Activated T-helper 1 cell treated with Interleukin-2 at 50 U/mL for 16 hours (primary cell): ENCODE measurements at places on chromosomes 12 and 14.

DNA sequence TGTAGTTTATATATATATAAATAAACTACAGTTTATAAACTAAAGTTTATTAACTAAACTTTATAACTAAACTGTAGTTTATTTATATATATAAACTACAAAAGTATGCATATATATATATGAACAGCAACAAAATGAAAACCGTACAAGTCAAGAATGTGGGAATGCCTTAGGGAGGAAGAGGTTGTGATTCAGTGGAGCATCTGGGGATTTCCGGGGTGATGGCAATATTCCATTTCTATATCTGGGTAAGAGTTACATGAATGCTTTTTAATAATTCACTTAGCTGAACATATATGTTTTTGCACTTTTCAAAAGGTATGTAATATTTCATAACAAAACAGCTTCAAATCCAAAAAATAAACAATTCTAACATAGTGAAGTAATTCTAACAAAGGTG is 30.1 kb upstream of the CAND1 start:
- no peak for DNase-seq

DNA sequence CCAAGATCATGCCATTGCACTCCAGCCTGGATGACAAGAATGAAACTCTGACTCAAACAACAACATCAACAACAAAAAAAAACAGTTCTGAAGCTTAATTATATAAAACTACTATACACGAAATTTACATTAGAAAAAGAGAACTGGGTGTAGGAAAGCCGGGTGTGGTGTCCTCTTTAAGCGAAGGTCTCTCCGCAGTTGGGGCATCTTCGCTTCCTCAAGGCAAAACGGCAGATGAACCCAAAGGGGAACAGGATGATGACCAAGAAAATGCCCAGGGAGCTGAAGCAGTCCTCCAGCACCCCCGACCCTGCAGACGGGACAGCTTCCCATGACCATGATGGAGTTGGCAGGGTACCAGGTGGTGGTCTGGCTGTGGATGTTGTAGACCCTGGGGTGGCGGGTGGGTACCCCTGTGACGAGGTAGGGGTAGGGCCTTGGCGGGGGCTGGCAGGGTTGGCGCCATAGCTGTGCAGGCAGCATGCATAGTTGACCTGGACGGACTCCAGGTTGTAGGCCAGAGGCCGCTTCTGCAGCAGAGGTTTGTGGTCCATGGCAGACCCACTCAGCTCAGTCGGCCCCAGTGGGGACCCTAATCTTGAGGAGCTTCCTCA is 18.2 kb upstream of the BCAT1 start:
- no peak for DNase-seq

- DNase-seq, result no peak
These were observed 4.7 kb downstream of the B3GNT4 start for GRCh38 chr12:122208073-122208820.

- no peak for DNase-seq
These were observed 304.1 kb upstream of the SSTR1 start for GRCh38 chr14:37903343-37904191.

GRCh38 chr12:60201891-60202290 is 606.1 kb downstream of the SLC16A7 start:
- no peak for DNase-seq

GRCh38 chr12:119780786-119781434 is 96.2 kb downstream of the CIT start:
- no peak for DNase-seq
